ENCODE measurements at places on chromosomes 7 and 10. TPM values are rescaled to one million over a fixed set of nuclear protein-coding genes. Genes with fewer than 3 reads are reported as not detected.

GRCh38 chr10:62866451-62866850 is 50.3 kb upstream of the EGR2 start:
- DNase-seq: no peak

DNA sequence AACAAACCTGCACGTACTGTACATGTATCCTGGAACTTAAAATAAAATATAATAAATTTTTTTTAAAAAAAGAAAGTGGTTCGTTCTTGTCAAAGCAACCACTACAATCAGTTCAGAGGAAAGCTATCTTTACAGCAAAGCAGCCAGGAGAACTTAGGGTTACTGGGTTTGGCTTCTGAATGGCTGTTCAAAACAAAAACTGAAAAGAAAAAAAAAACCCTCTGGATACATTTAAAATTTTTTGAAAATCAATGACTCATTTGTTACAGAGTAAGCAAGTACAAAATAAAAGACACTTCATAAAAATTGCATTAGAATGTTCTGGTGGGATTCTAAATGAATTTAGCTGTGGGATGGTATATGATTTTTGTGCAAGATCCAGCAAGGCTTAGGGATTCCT is 28.6 kb upstream of the ADD3 start:
- no peak for DNase-seq

DNA sequence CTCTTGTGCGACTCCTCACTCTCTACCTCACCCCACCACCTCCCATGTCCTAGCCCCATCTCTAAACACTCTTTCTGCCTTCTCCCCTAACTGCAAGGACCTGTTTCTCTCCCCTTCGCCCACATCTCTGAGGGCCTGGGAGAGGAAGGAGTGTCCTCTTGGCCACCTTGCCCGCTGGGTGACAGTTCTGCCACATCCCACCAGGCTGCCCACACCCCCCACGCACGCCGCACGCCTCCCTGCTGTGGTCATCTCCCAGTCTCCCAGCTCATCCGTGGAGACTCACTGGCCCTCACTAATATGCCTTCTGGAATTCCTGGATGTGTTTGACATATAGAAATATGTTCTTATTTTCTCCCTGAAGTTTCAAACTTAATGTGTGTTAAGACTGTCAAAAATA is 48.5 kb downstream of the GRB10 start:
- no peak for DNase-seq

GRCh38 chr10:123462756-123463155 is 203.4 kb upstream of the GPR26 start:
- DNase-seq: no peak

DNA sequence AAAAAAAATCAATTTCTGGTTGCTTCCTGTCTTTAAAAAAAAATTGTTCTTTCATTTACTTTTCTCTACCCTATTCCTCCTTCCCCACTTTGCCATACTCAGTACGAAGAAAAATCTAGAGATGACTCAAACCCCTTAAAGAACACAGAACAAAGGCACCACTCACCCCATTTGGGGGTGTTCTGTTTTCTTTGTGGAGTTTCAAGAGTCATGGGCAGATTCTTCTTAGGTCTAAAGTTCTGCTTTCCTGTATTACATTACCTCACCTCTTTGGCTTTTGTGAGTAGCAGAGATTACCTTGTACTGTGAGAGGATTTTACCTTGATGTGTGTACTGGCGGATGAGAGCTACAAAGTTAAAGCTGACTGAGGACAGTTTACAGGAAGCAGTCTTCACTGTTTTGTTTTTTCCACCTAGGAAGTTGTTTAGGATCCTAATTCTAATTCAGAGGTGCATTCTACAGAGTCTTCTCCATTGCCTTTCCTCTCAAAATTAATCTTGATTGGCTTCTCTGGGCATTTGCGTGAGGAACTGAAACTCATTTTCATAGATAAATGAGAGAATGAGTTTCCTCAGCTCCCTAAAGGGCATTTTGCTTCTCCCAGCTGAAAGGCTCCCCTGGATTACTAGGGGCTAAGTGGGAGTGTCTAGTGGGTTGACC is 20.7 kb downstream of the AVL9 start:
- DNase-seq: no peak

- DNase-seq: no peak
Measured at GRCh38 chr7:144649120-144649519, 186.7 kb downstream of the TPK1 start.

GRCh38 chr10:110898391-110898790 is 20.6 kb downstream of the BBIP1 start:
- DNase-seq: no peak

GRCh38 chr7:106598663-106599342 is 62.2 kb downstream of the CCDC71L start:
- DNase-seq: peak; percentile 62

DNA sequence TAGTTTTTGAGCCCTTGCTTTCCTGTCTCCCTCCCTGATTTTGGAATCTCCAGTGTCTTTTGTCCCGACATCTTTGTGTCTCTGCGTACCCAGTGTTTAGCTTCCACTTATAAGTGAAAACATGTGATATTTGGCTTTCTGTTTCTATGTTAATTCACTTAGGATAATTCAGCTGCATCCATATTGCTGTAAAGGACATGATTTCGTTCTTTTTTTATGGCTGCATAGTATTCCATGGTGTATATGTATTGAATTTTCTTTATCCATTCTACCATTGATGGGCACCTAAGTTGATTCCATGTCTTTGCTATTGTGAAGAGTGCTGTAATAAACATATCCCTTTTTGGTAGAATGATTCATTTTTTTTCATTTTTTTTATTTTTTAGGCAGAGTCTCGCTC is 48.3 kb downstream of the ADK start:
- no peak for DNase-seq

GRCh38 chr10:4066581-4067390 is 281.8 kb upstream of the KLF6 start:
- DNase-seq: no peak

The LMOD2 gene
- not detected for total RNA-seq

The VGF gene
- not detected for total RNA-seq

The PNLIP gene
- total RNA-seq: 2.8 TPM

The ITPRID1 gene
- total RNA-seq: not detected

All from sciatic nerve (tissue), 2 donors.